ENCODE measurements at places on chromosomes 4 and X.

- DNase-seq: peak; percentile 79
These were observed 180.7 kb downstream of the CEP135 start for GRCh38 chr4:56129431-56129861.

GRCh38 chr4:8600686-8601085 lies 8.1 kb downstream of the CPZ start:
- no peak for DNase-seq

GRCh38 chr4:90357117-90357710 lies 230.0 kb downstream of the CCSER1 start:
- DNase-seq: peak; percentile 74

- DNase-seq: no peak
These were observed 76.3 kb upstream of the IL15 start for GRCh38 chr4:141560056-141560455.

DNA sequence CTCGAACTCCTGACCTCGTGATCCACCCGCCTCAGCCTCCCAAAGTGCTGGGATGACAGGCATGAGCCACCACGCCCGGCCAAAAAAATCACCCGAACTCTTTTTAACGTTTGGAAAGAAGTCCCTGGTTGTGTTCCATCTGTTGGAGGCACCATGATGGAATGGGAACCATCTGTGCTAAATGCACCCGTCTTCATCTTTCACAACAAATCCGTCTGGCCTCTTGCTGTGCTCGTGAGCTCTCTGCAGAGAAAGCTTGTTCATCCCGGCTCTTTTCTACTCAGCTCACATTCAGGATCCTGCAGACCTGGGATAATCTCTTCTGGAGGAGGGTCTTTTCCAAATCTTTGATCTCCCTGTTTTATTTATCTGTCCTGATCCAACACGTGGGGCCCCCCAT lies 188.8 kb downstream of the CRLF2 start:
- DNase-seq: no peak

DNA sequence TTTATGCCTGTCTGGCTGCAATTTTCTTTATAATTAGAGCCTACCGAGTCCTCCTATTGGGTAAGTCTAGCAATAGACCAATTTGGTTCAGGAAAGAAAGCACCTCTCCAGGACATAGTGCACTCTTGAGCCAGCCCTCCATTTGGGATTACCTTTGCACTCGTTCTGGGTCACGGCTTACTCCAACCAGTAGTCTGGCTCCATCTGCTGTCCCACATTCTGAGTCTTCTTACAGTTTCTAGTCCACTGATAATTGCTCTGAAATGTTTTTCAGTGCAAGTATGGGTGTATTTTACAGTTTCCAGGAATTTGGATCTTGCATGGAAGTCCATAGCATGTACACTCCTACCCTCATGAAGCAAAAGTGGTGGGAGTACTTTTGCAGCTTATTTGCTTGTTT lies 34.8 kb upstream of the USP51 start:
- DNase-seq: no peak
